ENCODE measurements at places on chromosomes 2 and 18.

DNA sequence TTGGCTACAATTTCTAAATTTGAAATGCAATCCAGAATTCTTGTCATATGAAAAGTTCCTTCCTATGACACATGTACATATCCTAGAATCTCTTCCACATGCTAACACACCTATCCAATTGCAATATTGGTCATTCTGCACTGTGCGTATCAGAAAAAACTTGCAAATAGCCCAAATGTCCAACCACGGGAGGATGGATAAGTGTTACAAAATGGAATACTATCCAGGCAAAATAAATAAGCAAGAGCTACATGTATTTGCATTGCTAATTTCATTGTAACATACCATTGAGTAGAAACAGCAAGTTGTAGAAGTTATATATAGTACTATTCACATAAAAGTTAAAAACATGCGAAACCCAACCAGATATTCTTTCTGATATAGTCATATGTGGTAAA, 15.6 kb upstream of the RHOB start:
- DNase-seq = no peak

DNA sequence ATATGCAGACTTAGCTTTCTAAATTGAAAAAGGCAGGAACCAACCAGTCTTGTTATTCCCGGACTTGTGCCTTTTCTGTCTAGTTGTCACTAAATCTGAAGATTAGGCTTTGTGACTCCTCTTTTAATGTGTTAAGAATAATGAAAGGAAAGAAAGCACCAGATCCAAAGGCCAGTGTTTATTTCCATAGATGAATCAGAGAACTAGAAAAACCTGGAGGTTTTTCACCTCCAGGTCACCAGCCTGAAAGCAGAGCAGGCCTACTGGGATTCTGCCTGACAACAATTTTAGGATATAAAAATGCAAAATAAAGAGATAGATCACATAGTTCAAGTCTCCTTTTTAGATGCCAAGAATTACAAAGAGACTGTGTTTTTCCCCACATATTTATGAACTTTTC, 160.4 kb downstream of the GULP1 start:
- no peak for DNase-seq

DNA sequence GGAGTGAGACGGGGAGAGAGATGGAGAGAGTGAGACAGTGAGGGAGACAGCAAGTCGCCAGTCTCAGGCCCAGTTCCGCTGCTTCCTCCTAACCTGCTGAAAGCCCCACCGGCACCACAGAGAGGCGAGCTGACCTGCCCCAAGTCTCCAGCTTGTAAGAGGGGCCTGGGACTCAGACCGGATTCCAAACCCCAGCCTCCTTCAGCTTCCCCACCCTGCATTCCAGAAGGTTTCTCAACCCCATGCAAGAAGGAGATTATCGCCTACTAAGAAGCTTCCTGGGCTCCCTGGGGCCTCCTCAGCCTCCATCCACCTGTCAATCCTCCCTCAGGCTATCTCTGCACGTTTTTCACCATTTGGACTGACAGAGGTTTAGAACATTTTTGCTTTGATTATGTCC, 173.1 kb upstream of the RAB6C start:
- DNase-seq = no peak

DNA sequence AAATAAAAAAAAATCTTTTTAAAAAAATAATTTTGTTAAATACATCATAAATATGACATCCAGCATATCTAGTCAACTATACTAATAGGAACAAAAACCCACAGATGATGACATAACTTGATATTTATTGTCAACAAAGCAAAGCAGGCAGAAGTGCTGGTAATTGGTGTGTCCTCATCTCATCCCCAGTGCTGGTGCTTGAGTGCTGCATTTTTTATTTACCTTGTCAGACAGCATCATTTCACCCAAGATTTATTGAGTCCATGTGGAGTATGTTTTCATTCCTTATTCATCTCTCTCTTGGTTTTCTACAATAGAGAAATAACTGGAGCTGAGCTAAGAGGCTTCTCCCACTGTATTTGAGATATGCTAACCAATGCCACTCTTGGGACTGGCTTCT, 191.6 kb upstream of the SLC14A2 start:
- DNase-seq = no peak

- DNase-seq = no peak
Observed at GRCh38 chr2:160453111-160453820, 40.3 kb downstream of the RBMS1 start.

DNA sequence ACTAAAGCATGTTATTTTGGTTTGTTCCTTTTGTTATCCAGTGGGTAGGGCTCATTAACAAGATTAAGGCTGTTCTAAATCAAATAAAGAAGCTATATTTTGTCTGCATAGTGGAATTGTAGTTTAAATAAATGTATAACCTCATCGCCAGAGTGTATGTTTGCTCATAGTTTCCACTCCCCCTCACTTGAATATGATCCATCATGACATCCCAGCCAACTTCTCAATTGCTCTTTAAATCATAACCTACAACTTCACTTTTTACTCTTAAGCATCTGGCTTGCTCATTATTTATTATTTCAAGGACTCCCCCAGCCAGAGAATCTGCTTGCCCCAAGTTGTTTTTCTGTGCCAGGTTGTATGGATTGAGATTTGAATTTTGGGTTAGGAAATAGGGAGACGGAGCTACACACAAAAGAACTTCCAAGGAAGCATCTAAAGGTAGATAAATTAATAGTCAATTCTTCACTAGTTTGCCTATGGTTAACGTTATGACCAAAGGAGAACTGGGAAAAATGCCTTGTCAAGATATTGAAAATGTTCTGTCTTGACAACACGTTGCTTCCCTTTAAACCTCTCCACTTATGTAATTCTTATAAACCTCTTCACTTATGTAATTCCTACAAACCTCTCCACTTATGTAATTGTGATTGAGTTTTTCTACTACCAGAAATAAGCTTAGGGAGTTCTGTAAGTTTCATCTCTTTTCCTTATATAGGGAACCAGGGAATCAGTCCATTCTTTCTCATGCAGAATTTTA, 55.4 kb upstream of the UPP2 start:
- no peak for DNase-seq

GRCh38 chr18:67634631-67635338, 118.3 kb upstream of the DSEL start:
- no peak for DNase-seq

GRCh38 chr2:148926291-148926961, 51.4 kb downstream of the KIF5C start:
- peak; percentile 13 for DNase-seq

GRCh38 chr18:31943878-31944816, 1.2 kb upstream of the TRAPPC8 start:
- DNase-seq = no peak

GRCh38 chr2:240962300-240963064, 35.9 kb upstream of the SNED1 start:
- DNase-seq = no peak

- no peak for DNase-seq
Observed at GRCh38 chr2:190443055-190443454, 34.9 kb downstream of the MFSD6 start.

- no peak for DNase-seq
Observed at GRCh38 chr2:39481611-39482010, 44.5 kb upstream of the MAP4K3 start.

DNA sequence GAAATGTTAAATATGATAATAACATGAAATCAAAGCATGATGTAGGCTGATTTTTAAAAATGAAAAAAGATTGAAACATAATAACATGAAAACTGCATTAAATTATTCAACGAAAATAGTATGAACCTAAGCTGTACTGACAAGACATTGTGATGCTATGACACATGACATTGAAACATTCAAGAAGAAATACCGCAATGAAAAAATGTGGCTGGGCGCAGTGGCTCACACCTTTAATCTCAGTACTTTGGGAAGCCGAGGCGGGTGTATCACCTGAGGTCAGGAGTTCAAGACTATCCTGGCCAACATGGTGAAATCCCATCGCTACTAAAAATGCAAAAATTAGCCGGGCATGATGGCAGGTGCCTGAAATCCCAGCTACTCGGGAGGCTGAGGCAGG, 14.6 kb downstream of the CXCR1 start:
- DNase-seq = no peak

DNA sequence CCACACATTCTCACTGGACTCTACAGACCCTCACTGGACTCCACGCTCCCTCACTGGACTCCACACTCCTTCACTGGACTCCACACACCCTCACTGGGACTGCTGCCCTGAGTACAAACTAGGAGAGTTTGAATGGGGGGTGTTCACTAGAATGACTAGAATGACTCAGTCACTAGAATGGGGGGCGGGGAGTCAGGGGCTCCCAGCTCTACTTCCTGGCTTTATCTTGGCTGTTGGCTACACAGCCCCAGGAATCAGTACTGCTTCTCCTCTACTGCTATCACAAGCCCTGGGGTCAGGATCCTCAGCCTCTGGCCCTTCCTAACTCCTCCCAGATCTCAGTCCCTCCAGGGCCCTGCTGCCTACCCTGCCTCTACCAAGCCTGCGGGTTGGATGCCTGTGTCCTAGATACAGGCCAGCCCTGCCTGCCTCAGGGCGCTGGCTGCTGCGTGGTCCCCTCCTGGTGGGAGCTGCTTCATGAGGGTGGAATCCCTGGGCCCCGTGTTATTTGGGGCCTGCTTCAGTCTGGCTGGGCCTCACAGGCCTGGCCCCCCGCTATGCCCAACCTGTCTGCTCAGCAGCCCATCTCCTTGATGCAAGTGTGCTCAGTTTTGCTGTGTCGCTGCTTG, 7.8 kb downstream of the PTMA start:
- DNase-seq = no peak

- DNase-seq = no peak
Observed at GRCh38 chr2:234847639-234848038, 104.2 kb upstream of the SH3BP4 start.

GRCh38 chr2:61439241-61440002, 31.5 kb downstream of the USP34 start:
- no peak for DNase-seq

GRCh38 chr2:55093381-55093780, 43.1 kb upstream of the RTN4 start:
- no peak for DNase-seq

DNA sequence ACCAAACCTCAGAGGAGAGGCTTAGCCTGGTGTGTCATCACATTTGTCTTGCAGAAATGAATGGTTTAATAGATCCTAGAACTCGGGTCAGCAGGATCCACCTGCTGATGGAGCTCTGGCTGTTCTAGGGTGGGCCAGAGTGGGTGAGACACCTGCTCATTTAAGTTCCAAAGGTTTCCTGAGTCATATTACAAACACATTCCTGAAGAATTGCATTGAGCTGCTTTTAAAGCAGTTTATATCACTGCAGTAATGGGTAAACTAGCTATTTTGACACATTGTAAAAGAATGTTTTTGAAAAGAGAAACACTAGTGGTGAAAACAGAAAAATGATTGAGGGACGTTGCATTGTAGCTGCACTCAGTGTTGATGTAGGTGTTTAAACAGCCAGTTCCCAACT, 175.3 kb upstream of the TCF4 start:
- no peak for DNase-seq

GRCh38 chr18:72197591-72197990, 346.6 kb downstream of the CBLN2 start:
- DNase-seq = no peak

DNA sequence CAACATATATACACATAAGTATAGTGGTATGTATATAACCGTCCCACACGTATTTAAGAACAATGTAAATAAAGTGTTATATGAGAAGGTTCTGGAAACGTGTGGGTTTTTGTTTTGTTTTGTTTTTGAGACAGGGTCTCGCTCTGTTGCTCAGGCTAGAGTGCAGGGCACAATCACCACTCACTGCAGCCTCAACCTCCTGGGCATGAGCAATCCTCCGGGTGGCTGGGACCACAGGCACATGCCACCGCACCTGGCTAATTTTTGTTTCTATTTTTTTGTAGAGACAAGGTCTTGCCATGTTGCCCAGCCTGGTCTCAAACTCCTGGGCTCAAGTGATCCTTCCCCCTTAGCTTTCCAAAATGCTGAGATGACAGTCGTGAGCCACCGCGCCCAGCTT, 6.2 kb downstream of the ADAM17 start:
- no peak for DNase-seq

GRCh38 chr18:37524498-37525261, 40.9 kb downstream of the CELF4 start:
- no peak for DNase-seq

GRCh38 chr2:159828738-159829137, 30.7 kb upstream of the CD302 start:
- DNase-seq = no peak

- DNase-seq = no peak
Observed at GRCh38 chr2:215711471-215712034, 275.7 kb upstream of the FN1 start.

- no peak for DNase-seq
Observed at GRCh38 chr18:3283253-3283863, 21.4 kb downstream of the MYL12B start.

DNA sequence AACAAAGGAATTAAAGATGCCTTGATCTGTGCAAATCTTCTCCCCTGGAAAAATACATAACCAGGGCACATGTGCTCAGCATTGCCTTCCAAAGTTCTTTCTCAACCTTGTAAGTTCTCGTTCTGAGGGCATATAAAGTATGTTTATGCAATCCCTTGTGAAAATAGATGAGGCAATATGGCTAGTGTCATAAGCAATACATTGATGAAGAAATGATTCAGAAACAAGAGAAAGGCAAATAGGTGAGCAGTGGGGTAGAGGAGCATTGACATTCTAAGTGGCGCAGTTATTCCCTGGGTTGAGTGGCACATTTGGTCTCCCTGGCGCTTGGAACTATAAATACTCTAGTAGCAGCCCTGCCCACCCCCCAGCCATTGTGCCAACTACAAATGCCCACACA, 57.4 kb upstream of the PGAP1 start:
- DNase-seq = no peak

DNA sequence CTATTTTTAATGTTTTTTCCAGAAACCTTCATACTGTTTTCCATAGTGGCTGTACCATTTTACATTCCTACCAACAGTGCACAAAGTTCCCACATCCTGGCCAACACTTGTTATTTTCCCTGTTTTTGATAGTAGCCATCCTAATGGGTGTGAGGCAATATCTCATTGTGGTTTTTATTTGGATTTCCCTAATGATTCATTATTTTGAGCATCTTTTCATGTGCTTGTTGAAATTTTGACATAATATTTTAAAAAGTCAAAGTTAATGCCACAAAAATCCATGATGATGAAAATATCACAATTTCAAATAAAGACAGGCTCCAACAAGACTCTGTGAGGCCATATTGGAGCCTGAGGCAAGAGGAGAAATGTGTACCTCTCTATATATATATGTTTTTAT, 50.2 kb downstream of the VWA3B start:
- DNase-seq = no peak

- no peak for DNase-seq
Observed at GRCh38 chr18:31954349-31954748, 11.4 kb upstream of the TRAPPC8 start.

GRCh38 chr2:33949371-33949770, 350.3 kb upstream of the FAM98A start:
- no peak for DNase-seq

- no peak for DNase-seq
Observed at GRCh38 chr2:102284611-102285010, 26.8 kb upstream of the IL1RL1 start.

- DNase-seq = peak; percentile 76
Observed at GRCh38 chr2:60819155-60819862, 62.1 kb upstream of the REL start.
